Stimulated activated CD8-positive, alpha-beta memory T cell treated with anti-CD3 and anti-CD28 coated beads, Interleukin-7, amount 100 ng/mL, for 4 hours (primary cell): ENCODE measurements at places on chromosomes 6 and 20.

DNA sequence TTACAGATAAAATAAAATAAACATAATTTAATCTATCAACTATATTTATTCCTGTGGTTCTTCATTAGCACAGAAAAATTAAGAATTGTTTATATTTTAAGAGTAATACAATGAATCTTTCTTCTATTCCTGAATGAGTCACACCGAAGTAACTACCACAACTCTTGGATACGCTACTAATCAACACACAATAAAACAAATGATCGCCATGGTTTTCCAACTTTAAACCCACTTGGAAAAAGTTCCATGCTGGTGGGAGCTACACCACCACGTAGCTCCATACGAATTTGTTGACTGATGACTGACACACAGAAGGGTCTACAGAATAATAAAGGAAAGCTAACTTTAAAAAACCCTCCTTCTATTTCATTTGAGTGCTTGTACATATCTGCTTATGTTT lies 135.8 kb upstream of the NEDD9 start:
- DNase-seq, result no peak

- DNase-seq, result no peak
Observed at GRCh38 chr20:9491324-9491723, 23.1 kb upstream of the LAMP5 start.

GRCh38 chr6:24469811-24470210 lies 19.6 kb downstream of the GPLD1 start:
- DNase-seq, result no peak

DNA sequence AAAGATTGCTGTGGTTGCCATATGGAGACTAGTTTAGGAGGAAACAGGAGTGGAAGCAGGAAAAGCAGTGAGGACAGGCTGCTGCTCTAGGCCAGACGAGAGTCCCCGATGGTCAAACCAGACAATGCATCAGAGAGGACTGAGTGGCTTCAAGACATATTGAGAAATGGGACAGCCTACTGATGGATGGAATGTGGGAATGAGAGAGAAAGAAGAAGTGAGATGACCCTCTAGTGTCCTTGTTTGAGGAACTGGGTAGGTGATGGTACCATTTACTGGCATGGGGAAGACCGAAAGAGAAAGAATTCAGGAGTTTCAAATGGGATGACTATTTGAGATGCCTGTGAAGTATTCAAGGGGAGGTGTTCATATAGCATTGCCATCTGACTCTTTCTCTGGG lies 111.8 kb upstream of the LAMP5 start:
- no peak for DNase-seq

DNA sequence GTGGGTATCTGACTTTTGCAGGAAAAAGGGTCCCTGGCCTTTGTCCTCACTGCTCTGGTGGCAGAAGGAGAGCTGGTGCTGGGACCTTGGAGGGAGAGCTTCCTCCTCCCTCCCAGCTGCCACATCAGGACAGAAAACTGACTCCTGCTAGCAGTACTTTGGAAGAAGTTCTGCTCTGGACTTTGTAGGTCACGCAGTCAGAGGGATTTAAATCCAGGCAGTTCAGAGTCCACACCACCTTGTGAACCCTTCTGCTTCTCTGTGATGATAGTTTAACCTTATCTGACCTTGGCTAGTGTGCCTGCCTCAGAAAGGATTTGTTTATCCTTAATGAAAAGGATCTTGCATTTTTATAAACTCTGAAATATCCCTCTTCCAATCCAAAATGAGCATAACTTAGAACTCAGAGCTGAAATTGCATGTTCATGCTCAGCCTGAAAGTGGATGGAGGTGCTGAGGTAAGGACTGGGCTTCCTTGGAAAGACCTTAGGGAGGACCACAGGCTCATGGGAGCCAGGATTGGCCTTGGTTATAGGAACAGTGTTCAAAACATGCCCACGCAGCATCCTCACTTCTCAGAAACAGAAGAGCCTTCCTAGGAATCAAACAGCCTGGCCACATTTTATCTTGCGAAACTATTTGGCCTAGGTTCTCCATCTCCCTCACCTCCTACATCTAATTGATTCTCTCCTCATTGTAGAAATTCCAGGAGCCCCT lies 123.9 kb upstream of the SASH1 start:
- no peak for DNase-seq

DNA sequence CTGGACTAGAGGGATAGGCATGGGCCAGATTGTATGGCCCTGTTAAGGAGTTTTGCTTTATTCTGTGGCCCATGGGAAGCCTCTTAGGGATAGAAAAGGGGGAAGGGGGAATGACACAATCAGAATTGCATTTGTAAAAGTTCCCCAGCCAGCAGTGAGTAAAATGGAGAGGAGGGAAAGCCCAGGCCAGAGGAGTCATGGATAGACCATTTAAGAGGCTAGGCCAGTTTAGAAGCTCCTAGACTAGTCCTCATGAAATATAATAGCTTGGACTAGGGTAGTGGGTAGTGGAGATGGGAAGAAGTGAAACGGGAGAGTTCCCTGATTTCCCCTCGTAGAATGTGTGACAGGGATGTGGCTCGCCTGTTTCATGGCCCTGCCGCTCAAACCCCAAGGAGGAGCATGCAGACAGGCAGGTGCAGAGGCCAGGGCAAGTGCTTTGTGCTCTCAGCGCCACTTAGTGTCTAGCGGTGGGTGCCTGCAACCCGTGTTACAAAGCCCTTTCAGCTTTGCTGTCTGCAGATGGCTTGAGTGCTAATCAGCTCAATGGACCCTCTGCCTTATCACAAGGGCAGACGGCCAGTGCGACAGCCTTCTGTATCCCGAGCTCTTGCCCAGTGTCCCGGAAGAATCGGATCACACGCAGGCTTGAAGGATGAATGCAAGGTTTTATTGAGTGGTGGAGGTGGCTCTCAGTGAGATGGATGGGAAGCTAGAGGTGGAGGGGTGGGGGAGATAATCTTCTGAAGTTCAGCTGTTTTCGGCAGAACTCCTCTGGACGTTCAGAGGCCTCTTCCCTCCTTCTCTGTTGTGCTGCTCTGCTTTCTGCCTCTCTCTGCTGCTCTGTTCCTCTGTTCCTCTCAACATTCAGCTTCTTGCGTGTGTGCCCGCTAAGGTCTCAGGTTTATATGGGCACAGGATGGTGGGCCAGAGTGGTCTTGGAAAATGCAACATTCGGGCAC lies 141.1 kb downstream of the CEP57L1 start:
- DNase-seq, result no peak

DNA sequence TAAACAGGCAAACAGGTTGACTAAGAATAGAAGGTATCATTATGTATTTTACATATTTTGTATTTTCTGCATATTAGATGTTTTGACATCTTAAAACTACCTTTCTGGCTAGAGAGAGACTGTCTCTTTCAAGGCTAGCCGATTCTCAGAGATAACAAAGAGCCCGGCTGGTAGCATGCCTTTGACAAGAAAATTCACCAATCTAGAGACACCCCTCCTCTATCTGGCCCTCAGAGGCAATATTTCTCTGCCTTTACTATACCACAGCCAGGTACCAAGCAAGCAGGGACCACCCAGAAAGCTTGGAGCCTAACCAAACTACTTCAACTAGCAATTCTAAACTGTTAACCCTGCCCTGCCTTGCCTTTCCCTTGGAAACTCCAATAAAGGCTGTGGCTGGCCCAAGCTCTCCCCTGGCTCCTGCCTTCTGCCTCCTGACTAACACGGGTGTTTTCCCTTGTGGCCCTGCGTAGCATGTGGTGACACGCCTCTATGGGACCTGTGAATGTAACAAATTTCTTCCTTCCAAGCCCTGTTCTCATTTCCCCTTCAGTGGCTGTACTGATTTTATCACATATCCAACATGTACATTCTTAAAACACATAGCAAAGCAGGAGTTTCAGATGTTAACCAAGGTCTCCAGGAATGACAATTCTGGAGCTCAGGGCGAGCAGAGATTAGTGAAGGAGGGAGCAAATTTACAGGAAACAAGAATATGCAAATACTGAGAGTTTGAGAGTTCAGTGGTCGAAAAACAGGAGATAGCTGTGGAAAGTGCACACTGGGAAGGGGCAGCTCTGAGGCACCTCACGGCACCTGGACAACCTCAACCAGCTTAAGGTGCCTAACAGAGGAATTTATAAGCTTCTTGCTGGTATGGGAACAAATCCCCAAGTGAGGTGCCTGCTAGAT lies 120.8 kb downstream of the BACH2 start:
- peak; percentile 38 for DNase-seq

GRCh38 chr6:131937226-131937625 lies 13.9 kb downstream of the CCN2 start:
- no peak for DNase-seq

GRCh38 chr6:38479331-38479730 lies 160.4 kb downstream of the BTBD9 start:
- no peak for DNase-seq

DNA sequence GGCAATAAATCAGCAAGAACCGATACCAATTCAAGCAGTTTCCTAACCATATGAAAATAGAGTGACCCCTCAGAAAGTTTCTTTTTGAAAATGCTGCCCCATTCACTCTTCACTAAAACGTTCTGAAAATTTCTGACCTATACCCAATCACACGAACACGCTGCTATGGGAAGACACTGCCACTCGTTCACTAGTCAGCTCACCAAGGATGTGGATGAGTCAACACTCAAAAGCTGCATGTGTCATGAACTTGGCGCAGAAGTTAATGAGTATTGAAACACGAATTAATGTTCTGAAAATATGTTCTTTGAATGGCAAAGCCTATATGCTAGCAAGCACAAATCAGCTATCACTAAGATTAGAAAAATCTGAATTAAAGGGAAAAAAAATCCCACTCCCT lies 84.2 kb downstream of the PREP start:
- no peak for DNase-seq

- no peak for DNase-seq
Observed at GRCh38 chr6:3876101-3876500, 26.9 kb downstream of the FAM50B start.

DNA sequence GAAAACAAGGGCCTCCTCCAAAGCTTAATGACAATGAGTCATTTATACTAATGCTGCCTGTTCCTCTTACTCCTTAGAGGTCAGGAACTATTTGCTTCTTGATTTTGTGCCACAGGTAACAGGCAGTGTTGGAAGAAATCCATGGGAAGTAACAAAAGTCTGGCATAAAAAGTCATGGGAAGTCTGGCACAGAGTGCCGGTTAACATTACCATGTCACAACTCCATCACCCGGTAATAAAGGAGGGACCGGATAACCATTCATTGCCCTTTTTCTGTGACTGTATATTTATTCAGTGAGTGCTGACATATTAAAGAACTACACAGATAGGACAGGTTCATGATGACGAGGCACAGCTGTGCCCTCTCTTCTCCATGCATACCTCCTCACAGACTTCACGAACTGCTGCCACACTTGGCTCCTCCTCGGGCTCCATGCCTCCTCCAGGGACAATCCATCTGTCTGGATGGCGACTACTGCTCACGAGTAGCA lies 50.9 kb downstream of the NUDT3 start:
- no peak for DNase-seq

DNA sequence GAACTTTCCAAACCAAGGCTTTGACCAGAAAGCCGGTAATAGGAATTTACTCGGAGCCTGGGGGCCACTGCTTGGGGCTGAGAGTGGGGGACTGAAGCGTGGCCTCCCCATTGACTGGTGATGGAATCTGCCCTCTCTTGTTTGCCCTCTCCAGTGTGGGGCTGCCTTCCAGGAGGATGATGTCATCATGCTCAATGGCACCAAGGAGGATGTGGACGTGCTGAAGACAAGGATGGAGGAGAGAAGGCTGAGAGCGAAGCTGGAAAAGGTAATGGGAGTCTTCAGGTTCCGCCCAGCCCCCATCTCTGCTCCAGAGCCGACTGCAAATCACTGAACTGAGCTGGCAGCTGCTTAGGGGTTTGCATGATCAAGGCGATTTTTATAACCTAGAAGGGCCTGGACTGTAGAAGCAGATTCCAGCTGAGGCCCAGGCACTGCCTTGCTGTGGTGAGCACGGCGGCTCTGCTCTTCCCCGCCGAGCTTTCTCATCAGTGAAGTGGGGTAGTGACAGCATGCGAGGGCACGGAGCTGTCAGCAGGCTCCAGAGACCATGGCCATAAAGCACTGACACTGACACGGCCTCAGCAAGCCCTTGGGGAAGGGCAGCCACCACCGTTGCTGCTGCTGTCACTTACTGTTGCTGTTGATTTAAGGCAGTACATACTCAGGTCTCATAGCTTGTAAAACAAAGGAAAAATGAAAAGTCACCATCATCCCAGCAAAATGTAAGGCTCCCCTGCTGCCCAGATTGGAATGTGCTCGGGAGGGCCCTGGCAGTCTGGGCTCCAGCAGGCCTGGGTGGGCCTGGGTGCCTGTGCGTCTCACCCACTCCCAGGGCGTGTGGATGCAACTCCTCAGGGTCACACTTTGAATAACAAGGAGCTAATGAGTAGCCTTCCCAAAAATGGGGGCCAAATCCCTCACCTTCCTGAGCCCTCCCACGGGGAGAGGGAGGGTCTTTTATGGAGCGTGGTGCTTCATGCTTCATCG lies 11.1 kb upstream of the FAM209A start:
- no peak for DNase-seq

DNA sequence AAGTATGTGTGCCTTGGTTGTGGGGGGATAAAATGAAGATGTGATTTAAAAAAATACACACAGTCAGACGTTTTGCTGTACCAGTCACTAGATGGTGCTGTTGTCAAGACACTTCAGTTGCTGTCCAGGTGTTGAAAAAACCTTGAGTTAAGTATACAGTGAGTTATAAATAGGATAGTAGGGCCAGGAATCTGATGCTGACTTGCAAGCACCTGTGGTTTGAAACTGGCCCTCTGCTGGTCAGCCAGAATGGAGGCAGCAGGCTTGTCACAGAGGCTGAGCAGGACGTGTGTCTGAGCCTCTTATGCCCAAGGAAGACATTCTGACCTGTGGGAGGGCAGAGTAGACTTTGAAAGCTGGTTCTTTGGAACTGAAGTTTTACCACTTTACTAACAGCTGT lies 27.8 kb downstream of the RNF8 start:
- DNase-seq, result peak; percentile 8

DNA sequence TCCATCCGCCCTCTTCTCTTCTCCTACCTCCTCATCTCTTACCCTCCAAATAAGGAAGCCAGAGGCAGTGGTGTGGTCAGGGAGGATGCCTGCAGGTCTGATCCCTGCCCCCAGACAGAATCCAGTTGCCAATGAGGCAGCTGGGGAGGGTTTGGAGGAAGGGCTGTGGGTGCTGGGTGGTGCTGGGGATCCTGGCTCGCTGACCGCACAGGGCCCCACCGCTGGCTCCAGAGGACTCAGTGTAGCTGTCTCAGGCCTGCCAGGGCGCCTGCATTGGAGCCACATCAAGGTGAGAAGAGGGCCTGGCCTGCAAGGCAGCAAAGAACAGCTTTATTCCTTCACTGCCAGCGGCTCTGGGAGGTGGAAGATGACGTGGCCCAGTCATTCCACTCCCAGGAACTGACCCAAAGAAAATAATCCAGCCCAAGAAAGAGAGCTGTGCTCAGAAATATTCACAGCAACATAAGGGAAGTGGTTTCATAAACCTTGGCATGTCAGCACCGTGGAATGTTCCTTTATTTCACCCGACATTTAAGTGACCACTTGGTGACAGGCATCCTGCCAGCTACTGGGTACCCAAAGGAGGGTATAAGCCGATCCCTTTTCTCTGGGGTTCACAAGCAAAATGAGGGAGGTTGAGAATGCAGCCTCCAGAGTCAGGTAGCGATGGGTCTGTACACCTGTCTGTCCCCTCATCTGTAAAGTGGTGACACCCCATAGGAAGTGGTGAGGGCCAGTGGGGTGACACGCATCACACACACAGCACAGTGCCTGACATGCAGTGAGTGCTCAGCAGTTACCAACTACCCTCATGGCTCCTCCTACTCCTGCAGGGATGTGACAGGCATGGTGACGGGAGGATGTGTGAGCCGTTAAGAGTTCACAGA lies 125.1 kb downstream of the SNX5 start:
- no peak for DNase-seq

- DNase-seq, result peak; percentile 80
Observed at GRCh38 chr6:37516076-37516919, 16.6 kb upstream of the CCDC167 start.
